A549 treated with Mapracorat at 1 μM for 4 hours (cell line): ENCODE measurements at places on chromosomes 4 and X. TPM values are rescaled to one million over a fixed set of nuclear protein-coding genes. Genes with fewer than 3 reads are reported as not detected.

The S100P gene
- total RNA-seq = 54.2 to 116 TPM (median 104 TPM) in 5 replicates

The TMEM255A gene
- 0.15 to 0.39 TPM (median 0.28 TPM) in 5 replicates for total RNA-seq

The CSTF2 gene
- 29.3 to 32.7 TPM (median 30.9 TPM) in 5 replicates for total RNA-seq

The ZMAT1 gene
- 0.02 TPM in 1 of 5 replicates, not detected in the others for total RNA-seq

The CACNA1F gene
- total RNA-seq = not detected in 5 replicates

The USP17L19 gene
- total RNA-seq = not detected in 5 replicates

The YIPF7 gene
- total RNA-seq = not detected in 5 replicates

The ZFP92 gene
- total RNA-seq = 0.42 to 0.72 TPM (median 0.55 TPM) in 5 replicates

The IL15 gene
- total RNA-seq = 12.9 to 17.5 TPM (median 14.4 TPM) in 5 replicates

The HDAC6 gene
- 25.3 to 31.5 TPM (median 27.3 TPM) in 5 replicates for total RNA-seq

The ARHGEF9 gene
- 4.1 to 6.1 TPM (median 5.4 TPM) in 5 replicates for total RNA-seq
